ENCODE measurements at places on chromosomes 11 and 22. TPM values are rescaled to one million over a fixed set of nuclear protein-coding genes. Genes with fewer than 3 reads are reported as not detected.

DNA sequence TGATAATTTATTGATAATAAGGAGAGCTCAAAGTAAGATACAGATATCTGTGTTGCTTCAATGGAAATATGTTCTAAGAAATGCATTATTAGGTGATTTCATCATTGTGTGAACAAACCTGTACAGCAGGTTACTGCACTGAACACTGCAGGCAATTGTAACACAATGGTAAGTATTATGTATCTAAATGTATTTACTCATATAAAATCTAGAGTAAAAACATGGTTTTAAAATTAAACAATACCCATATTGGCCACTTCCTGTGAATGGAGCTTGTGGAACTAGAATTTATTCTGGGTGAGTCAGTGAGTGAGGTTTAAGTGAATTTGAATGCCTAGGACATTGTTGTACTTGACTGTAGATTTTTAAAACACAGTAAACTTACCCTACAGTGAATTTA is 722.9 kb upstream of the RAG2 start:
- no peak for DNase-seq

Gene APOL4
- not detected for total RNA-seq

DNA sequence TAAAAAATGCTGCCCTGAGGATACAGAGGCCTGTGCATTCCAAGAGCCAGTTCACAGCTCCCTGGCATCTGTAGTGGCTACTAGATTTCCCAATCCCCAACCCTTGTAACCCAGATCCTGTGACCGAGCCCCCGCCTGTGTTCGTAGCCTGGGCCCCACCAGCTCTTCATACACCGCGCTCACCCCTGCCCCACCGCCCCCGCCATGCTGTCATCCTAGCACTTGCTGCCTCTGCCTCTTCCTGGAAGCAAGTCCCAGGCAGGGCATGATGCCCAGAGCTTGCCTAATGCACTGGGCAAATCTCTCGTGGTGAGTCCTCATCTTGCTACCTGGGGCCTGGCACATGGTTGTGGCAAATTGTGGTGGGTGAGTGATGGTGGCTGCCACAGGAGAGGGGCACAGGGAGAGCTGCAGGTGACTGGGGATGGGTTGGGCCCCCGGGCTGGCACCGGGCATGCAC is 7.1 kb downstream of the MGAT3 start:
- no peak for DNase-seq

- DNase-seq = no peak
Observed at GRCh38 chr11:9081153-9081552, 10.2 kb downstream of the SCUBE2 start.

- no peak for DNase-seq
Observed at GRCh38 chr22:34902335-34902734, 163.6 kb upstream of the ISX start.

Gene SEC14L6
- not detected for total RNA-seq

Gene VPREB3
- total RNA-seq = not detected

GRCh38 chr11:134541355-134541754 is 129.3 kb upstream of the B3GAT1 start:
- DNase-seq = no peak

- DNase-seq = no peak
Observed at GRCh38 chr11:128021349-128022006, 565.9 kb downstream of the ETS1 start.

GRCh38 chr11:69231466-69232018 is 62.4 kb upstream of the MYEOV start:
- no peak for DNase-seq

DNA sequence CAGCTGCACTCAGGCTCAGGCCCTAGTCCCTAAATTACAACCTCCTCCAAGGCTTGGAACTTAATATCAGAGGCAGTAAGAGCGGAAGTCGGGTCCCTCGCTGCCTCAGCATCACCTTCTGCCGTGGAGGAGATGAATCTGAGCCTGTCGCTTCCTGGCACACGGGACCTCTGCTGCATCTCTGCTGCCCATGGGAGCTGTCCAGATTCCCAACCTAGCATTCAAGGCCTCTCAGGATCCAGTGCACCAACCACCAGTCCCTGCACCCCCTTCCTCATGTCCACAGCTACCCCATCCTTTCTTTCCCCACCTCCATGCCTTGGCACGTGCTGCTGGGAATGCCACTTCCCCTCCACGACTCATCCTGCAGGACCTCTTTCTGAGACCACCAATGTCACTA is 2.5 kb upstream of the PTGDR2 start:
- no peak for DNase-seq

GRCh38 chr11:2701230-2701629 is 1.4 kb upstream of the KCNQ1OT1 start:
- no peak for DNase-seq

Gene RFPL3
- not detected for total RNA-seq

Measured in CD4-positive, alpha-beta T cell (primary cell).